ENCODE measurements at places on chromosomes 5 and 9.

DNA sequence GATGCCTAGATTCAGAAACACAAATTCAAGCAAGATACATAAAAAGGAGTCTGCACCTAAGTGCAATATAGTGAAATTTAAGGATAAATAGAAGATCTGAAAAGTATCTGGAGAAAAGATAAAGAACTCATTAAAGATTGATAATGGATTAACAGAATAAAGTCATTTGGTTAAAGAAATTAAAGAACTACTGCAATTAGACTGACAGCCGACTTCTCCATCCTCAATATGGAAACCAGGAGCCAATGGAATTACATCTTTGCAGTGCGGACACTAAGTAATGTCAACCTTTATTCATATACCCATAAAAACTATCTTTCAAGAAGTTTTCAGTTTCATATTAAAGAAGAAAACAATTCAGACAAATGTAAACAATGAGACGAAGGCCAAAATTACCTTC is 81.0 kb downstream of the MRPL36 start:
- DNase-seq: no peak

GRCh38 chr5:169104937-169105494 is 195.9 kb downstream of the SLIT3 start:
- DNase-seq: no peak

DNA sequence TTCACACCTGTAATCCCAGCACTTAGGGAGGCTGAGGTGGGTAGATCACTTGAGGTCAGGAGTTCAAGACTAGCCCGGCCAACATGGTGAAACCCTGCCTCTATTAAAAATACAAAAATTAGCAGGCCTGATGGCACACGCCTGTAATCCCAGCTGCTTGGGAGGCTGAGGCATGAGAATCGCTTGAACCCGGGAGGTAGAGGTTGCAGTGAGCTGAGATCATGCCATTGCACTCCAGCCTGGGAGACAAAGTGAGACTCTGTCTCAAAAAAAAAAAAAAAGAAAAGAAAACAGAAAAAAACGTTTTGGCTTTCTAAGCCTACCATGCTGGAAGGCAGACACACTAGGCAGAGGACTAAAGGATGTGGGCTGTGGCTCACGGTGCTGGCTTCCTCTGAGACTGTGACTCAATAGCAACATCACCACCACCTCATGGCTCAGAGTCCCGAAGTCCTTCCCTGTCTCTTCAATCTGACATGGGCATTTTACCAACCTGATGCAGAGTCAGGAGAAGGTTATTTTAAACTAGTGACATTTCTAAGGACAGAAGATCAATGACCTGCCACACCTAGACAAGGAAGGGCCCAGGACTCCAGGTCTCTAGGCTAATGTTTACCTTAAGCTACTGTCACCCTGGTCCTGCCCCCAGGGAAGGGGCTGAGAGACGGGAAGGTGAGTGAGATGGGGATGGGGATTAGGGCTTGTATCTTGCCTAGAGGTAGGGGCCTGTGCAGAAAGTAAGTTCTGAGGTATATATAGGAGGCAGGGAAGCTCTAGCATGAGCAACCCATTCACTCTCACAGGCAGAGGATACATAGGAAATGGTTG is 3.7 kb downstream of the ECSCR start:
- DNase-seq: peak; percentile 29

- DNase-seq: no peak
Measured at GRCh38 chr9:18060269-18060934, 413.6 kb upstream of the ADAMTSL1 start.

- no peak for DNase-seq
Measured at GRCh38 chr5:181043285-181044092, 3.4 kb downstream of the BTNL9 start.

GRCh38 chr5:170917113-170917512 is 55.3 kb downstream of the RANBP17 start:
- no peak for DNase-seq

- no peak for DNase-seq
Measured at GRCh38 chr5:41843456-41844370, 26.5 kb downstream of the OXCT1 start.

DNA sequence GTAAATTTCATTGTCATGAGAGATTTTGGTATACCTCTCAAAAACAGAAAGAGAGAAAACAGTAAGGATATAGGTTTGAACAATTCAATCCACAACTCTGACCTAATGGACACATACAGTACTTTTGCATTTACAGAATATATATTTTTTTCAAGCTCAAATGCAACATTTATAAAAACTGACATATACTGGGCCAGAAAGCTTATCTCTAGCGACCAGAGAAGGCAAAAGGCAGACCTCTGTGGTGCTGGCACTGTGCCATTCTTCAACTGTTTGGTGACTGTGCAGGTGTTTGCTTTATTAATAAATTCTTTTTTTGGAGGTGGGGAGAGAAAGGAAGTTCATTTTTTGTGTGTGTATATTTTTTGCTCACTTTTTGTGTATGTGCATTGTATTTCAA is 6.0 kb upstream of the PLAC8L1 start:
- no peak for DNase-seq

DNA sequence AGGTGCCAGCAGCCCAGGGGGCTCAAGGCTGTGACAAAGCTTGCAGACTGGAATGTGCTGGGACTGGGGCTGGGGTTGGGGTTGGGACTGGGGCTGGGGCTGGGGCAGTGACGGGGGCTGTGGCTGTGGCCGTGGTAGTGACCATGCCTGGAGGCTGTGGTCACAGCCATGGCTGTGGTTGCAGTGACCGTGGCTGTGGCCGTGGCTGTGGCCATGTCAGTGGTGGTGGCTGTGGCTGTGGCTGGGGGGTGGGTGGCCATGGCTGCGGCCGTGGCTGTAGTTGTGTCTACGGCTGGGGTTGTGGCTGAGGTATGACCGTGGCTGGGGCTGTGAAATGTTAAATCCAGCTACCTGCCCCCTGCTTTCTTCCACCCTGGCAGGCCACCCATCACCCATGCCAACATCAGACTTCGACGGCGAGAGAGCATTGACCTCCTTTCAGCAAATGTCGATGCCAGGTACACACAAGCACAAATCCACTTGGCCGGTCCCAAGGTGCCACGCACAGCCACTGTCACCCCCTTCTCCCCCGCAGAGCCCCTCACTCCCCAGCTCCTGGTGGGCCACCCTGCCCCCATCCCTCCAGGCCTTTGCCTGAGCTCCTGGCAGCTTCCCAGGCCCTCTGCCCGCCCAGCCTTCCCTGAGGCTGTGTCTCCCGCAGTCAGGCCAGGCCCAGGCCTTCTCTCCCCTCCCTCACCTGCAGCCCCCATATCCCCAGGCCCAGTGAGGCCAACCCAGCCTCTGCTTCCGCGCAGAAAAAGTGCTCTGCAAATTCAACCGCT is 15.3 kb downstream of the LCN9 start:
- DNase-seq: no peak

GRCh38 chr5:561408-561807 is 37.2 kb upstream of the SLC9A3 start:
- no peak for DNase-seq

DNA sequence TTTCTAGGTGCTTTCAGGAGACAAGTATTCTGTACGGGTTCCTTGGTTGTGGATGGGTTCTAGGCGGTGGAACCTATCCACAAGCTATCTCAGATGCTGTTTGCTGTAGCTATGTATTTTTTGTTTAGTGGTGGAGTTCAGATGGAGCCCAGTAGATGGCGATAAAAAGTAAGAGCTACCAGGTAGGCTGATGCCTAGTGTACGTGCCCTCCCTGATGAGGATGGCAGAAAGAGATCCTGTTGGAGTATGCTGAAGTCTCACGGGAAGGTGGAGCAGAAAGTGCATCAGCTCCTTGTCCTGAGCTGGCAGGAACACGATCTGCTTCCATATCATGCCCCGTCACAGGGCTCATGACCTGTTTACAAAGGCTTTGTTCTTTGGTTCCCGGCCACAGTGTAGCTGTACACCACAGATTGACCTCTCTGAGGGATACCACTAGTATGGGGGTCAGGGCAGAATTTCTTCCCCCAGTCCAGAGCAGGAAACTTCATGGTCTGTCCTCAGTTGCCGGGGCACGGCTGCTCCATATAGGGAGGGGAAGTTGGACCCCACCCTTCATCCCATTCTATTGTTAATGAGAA is 12.6 kb upstream of the UGT3A2 start:
- no peak for DNase-seq

DNA sequence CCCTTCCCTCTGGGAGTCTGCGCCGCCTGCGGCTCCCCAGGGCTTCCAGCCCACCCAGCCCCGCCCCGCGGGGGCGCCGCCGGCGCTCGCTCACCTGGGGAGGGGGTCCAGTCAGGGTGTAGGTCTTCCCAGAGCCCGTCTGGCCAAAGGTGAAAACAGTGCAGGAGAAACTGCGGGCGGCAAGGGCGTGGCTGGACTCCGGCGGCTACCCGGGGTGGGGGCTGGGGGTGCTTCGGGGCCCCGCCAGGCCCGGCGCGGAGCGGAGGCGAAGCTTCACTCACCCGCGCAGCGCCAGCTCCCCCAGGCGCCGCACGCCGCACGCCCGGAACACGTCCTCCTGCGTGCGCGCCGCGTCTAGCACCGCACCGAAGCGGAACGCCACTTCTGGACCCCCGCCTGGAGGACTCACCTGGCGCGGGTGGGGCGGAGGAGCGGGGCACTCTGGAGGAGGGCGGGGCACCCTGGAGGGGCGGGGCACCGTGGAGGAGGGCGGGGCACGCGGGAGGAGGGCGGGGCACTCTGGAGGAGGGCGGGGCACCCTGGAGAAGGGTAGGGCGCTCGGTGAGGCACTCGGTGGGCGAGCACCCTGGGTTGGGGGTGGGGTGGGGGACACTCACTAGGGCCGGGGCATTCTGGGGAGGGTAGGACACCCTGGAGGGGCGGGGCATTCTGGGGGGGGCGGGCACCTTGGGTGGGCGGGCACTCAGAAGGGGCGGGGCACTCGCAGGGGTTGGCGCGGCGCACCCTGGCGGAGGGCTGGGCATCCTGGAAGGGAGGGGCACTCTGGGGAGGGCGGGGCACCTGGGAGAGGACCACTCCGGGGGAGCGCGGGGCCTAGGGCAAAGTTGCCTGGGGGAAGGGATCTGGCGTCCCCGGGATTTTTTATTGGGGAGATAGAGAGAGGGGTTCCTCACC is 814 bp downstream of the KIF12 start:
- DNase-seq: no peak

- DNase-seq: no peak
Measured at GRCh38 chr5:59266410-59266809, 627.1 kb downstream of the PDE4D start.

DNA sequence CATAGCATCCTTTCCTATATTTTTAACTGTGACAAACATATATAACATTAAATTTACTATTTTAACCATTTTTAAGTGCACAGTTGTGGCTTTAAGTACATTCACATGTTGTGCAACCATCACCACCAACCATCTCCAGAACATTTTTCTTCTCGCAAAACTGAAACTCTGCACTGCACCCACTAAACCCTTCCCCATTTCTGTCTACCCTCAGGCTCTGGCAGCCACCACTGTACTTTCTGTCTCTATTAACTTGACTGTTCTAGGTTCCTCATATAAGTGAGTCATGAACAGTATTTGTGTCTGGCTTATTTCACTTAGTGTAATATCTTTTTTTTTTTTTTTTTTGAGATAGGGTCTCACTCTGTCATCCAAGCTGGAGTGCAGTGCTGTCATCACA is 25.5 kb downstream of the KCNMB1 start:
- DNase-seq: no peak

DNA sequence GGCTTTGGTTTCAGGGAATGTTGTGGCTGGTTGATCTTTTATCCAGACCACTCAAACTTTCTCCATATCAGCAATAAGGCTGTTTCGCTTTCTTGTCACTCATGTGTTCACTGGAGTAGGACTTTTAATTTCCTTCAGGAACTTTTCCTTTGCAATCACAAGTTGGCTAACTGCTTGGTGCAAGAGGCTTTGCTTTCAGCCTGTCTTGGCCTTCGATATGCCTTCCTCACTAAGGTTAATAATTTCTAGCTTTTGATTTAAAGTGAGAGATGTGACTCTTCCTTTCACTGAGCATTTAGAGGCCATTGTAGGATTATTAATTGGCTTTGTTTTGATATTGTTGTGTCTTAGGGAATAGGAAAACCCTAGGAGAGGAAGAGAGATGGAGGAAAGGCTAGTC is 7.0 kb upstream of the HRCT1 start:
- no peak for DNase-seq

GRCh38 chr9:116691607-116692006 is 4.5 kb downstream of the TRIM32 start:
- DNase-seq: no peak

DNA sequence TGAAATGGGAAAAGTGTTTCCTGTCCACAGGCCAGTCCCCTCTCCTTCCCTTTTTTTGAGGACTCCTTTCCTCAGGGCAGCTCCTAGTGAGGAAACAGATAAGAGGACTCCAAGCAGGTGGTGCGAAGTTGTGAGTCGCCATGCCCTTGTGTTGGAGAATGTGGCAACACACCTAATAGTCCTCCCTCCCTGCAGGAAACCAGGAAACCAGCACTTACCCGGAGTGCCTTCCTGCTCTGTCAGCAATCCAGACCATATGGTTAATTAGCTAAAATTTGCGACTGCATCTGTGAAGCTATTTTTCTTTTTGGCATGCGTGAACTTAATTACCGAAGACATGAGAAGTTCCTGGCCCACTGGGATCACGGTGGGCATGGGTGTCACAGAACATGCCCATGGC is 69.9 kb downstream of the TRIM32 start:
- no peak for DNase-seq
